ENCODE measurements at places on chromosomes 7 and 10.

DNA sequence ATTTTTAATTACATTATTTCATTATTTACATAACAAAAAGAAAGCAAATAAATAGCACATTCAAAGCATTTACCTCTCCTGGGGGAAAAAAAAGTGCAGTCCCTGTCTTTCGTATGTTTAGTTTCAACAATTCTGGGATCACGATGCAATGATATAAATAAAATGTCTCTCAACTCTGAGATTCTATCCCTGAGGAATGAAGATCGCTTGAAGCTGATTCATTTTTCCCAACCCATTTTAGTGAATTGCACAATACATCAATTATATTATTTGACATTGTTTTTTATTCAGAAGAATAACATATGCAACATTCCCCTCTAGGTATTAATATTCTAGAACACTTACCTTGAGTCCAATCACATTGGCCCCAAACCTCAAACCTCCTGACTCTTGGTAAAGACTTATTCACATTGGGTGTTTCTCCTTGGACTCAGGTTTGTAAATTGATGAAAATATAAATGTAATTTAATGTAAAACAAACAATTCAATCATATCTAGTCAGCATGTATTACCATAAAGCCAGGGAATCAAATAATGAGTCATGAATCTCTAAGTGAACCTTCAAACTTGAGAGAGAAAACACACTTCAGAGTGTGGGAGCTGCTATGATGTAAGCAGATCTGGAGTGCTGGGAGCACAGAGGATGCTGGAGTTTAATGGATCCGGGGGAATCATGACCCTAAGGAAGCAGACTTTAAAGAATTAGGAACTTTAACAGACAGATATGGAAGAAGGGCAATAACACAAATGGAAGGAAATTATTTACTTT lies 5.3 kb upstream of the SCIN start:
- peaks cover 48% of the 10 kb centered on the region for H3K27me3 ChIP-seq
- no peaks in the 10 kb centered on the region for H3K36me3 ChIP-seq
- H3K4me1 ChIP-seq, result peaks cover 5% of the 10 kb centered on the region
- no peak overlapping the region for H3K27ac ChIP-seq
- DNase-seq, result no peak
- no peak overlapping the region for H3K4me3 ChIP-seq

DNA sequence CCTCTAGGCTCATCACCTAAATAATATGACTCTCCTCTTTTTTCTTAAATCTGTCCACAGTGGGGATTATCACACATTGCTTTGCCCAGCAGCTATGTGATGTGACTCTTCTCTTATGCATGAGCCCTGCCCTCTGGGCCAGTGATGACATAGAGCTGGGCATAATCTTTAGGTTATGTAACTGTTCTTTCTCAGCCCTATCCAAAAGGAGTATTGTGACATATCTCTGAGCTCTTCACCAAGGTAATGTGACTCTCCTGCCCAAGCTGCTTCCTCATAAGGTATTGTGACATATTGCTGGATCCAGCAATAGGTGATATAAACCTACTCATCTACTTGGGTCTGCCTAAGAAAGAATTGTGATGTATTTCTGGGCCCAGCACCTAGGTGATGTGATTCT lies 37.7 kb upstream of the ZNF107 start:
- no peaks in the 10 kb centered on the region for H3K27me3 ChIP-seq
- no peak overlapping the region for H3K27ac ChIP-seq
- H3K36me3 ChIP-seq, result no peaks in the 10 kb centered on the region
- no peak for DNase-seq

DNA sequence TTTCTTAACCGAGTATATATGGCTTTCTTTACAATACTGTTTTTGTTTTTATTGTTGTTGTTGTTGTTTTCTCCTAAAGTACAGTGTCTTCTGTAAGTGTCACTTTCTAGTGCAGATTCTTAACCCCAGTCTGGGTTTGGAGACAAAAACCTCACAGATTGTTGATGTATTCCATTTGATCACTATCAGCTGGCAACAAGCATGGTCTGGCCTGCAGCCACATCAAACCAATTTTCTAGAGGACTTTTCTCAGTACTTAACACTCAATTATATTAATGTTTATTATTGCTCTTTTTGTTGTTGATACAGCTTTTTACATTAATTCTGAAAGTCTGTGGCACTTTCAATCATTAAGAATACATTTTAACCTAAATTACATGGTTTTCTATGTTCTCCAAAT lies 17.1 kb downstream of the LRRN3 start:
- H3K36me3 ChIP-seq, result peaks cover 2% of the 10 kb centered on the region
- no peak overlapping the region for H3K4me3 ChIP-seq
- DNase-seq, result no peak
- H3K4me1 ChIP-seq, result no peaks in the 10 kb centered on the region
- H3K27ac ChIP-seq, result no peak overlapping the region

DNA sequence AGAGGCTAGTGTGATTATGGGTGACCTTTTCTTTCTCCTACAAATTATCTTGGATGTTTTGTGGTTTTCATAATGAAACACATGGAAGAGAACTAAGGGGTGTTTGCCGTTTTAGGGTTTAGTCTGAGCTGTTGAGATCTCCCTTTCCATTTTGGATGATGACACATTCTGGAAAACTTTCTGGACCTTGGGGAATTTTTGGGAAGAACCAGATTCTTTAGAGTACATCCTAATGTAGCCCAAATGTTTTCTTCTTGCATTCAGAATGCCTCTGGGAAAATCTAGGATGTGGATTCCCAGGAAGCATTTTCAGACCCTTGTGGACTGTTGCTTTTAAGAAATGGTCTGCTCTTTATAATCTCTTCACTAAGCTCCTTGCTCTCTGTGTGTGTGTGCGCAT lies 165.7 kb downstream of the SORCS3 start:
- peaks cover 8% of the 10 kb centered on the region for H3K27me3 ChIP-seq
- no peaks in the 10 kb centered on the region for H3K4me1 ChIP-seq
- H3K36me3 ChIP-seq, result no peaks in the 10 kb centered on the region
- H3K27ac ChIP-seq, result no peak overlapping the region

GRCh38 chr7:105838627-105839231 lies 37.7 kb downstream of the ATXN7L1 start:
- no peak overlapping the region for H3K4me3 ChIP-seq
- no peak overlapping the region for H3K27ac ChIP-seq
- H3K27me3 ChIP-seq, result no peaks in the 10 kb centered on the region
- H3K36me3 ChIP-seq, result no peaks in the 10 kb centered on the region
- no peak for DNase-seq

- no peak overlapping the region for H3K4me3 ChIP-seq
- no peaks in the 10 kb centered on the region for H3K4me1 ChIP-seq
- H3K27me3 ChIP-seq, result no peaks in the 10 kb centered on the region
- DNase-seq, result no peak
These were observed 43.3 kb upstream of the SLC26A3 start for GRCh38 chr7:107846324-107846723.

GRCh38 chr10:84660450-84661159 lies 332.2 kb downstream of the CCSER2 start:
- no peaks in the 10 kb centered on the region for H3K4me1 ChIP-seq
- no peak for DNase-seq
- peaks cover 11% of the 10 kb centered on the region for H3K27me3 ChIP-seq
- H3K36me3 ChIP-seq, result no peaks in the 10 kb centered on the region
- H3K4me3 ChIP-seq, result no peak overlapping the region
- H3K27ac ChIP-seq, result no peak overlapping the region

GRCh38 chr10:70816220-70816894 lies 609 bp downstream of the SGPL1 start:
- no peaks in the 10 kb centered on the region for H3K27me3 ChIP-seq
- H3K4me1 ChIP-seq, result peaks cover 48% of the 10 kb centered on the region
- peak overlapping the region; percentile 73 for H3K27ac ChIP-seq
- peak overlapping the region; percentile 86 for H3K4me3 ChIP-seq
- peaks cover 13% of the 10 kb centered on the region for H3K36me3 ChIP-seq
- no peak for DNase-seq

DNA sequence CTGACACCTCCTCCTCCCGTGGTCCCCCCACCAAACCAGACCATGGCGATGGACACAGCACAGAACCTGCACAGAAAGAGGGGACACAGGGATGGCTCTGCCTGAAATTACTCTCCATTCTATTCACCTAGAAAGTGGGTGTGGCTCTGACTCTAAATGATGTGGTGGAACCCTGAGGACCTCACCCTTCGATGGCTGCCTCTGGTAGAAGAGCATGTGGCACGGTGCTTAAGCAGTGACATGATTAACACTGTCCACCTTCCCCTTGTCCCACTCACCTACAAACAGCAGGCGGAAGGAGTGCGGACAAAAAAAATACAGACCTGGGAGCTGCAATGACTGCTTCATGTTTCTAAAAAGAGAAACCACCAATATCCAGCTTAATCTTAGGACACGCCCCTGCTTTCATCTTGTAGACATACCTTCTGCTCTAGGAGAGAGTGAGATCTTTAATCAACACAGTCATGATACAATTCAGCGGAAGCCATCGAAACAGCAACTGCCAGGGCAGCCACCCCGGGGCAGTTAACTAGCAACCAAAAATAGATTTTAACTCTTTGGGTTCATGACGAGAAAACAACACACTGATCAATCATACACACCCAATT lies 11.4 kb downstream of the JCAD start:
- peaks cover 75% of the 10 kb centered on the region for H3K27me3 ChIP-seq
- peaks cover under 1% of the 10 kb centered on the region for H3K36me3 ChIP-seq
- no peak for DNase-seq
- peaks cover 19% of the 10 kb centered on the region for H3K4me1 ChIP-seq
- peak overlapping the region; percentile 45 for H3K4me3 ChIP-seq
- H3K27ac ChIP-seq, result no peak overlapping the region

GRCh38 chr10:62250594-62251198 lies 17.9 kb downstream of the RTKN2 start:
- no peaks in the 10 kb centered on the region for H3K36me3 ChIP-seq
- no peaks in the 10 kb centered on the region for H3K4me1 ChIP-seq
- no peak overlapping the region for H3K4me3 ChIP-seq
- H3K27ac ChIP-seq, result no peak overlapping the region
- DNase-seq, result no peak

DNA sequence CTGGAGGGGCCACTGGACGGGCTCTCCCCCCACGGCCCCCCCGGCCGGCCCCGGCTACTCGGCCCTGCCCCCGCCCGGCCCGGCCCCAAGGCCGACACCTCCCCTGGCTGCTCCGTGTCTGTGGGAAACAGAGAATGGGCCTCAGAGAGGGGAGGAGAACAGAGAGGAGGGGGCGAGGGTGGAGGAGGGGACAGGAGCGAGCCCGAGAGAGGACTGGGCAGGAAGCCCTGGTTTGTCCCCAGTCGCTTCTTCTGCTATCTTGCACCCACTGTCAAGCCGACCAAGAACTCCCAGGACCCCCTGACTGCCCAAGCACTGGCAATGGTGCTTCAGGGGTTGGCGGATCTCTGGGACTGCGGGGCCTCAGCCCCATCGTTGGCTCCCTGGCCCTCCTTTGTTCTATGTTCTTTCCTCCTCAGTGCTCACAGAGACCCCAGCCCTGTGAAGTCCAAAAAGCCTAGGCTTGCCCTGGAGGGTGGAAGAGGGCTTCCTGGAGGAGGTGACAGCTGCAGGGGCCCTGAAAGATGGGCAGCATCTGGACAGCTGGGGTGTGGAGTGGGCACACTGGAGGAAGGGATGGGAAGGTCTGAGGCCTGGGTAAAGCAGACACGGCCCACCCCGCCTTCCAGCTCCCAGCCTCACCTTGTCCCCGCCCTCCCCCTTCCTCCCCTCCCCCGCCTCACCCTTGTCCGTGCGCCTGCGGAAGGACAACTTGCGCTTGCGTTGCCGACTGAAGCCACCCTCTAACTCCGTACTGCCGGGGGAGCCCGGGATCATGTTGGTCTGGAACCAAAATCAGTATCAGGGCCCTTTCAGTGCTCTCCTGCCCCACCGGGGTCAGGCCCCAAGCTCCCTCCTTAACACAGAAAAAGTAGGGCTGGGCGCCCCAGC lies 30.1 kb downstream of the KCNH2 start:
- peaks cover 9% of the 10 kb centered on the region for H3K27me3 ChIP-seq
- no peak overlapping the region for H3K4me3 ChIP-seq
- H3K36me3 ChIP-seq, result no peaks in the 10 kb centered on the region
- H3K27ac ChIP-seq, result no peak overlapping the region
- DNase-seq, result no peak

DNA sequence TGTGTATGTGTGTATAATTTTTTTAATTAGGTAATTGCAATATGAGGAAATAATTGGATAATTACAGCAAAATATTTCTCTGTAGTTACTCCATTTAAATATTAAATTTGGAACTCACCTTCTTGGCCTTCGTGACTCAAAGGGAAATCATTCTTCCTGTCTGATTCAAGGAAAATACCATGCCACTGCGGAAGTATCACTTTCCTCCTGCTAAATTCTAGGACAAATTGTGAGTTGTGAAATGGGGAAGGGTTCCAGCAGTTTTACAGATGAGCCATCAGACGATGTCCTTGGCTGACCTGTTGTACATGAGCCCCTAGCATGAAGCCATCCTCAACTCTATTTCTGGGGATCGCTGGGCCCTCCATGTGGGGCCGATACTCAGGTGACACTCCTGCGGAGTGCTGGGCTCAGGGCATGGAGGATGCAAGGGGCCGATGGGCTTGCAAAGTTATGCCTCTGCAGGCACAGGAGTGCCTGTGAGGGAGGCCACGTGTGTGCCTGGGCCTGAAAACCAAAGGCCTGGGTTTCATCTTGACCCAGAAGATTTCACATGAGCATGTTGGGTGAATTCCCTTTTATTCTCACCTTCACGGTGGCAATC lies 179.6 kb upstream of the TCERG1L start:
- H3K27ac ChIP-seq, result no peak overlapping the region
- H3K36me3 ChIP-seq, result peaks cover 1% of the 10 kb centered on the region
- no peaks in the 10 kb centered on the region for H3K27me3 ChIP-seq
- no peak overlapping the region for H3K4me3 ChIP-seq
- no peaks in the 10 kb centered on the region for H3K4me1 ChIP-seq

DNA sequence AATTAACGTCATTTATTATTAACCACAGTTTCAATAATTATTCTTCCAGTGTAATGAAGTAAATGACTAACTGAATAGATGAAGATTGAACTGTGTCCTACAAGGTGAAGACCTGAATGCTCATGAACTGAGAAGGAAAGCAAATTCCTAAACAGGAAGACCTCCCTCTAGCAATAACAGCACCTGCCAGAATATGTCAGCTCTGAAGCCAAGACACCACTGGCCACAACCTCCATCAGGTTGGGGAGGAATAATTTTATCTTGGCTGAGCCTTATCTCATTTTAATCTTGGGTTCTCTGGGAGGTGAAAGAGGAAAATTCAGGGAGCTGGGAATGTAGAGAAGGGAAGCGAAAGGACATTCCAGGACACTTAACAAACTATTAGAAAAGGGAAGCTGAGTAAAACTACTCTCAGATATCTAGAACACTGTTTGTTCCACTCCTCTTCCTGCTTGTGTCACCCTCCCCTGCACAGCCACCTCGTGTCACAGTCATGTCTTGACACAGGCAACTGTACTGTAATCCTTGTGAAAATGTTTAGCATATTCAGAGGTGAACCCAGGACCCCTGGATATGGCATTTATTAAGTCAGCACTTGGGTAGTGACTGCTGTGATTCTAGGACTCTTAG lies 4.6 kb upstream of the SLC13A1 start:
- DNase-seq, result no peak
- H3K4me1 ChIP-seq, result no peaks in the 10 kb centered on the region

Data from central memory CD8-positive, alpha-beta T cell (primary cell).